ENCODE measurements at places on chromosomes 4 and X.

DNA sequence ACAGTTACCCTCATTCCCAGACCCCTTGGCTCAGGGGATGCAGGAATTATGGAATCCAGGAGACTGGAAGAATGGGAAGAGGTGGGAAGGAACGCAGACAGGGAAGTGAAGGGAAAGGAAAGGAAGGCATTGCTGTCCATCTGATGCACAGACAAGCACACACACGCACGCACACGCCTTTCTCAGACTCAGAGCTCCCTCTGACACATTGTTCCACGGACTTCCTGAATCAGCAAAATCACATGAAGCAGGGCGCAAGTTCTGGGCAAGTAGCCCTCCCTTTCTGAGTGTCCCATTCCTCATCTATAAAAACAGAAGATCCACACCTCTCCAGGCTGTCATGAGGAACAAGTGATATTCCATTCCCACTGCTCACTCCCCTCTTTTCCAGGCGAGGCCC lies 13.2 kb downstream of the IQSEC2 start:
- peak; percentile 16 for DNase-seq

- no peak for DNase-seq
Measured at GRCh38 chrX:43386875-43387274, 269.2 kb upstream of the MAOA start.

DNA sequence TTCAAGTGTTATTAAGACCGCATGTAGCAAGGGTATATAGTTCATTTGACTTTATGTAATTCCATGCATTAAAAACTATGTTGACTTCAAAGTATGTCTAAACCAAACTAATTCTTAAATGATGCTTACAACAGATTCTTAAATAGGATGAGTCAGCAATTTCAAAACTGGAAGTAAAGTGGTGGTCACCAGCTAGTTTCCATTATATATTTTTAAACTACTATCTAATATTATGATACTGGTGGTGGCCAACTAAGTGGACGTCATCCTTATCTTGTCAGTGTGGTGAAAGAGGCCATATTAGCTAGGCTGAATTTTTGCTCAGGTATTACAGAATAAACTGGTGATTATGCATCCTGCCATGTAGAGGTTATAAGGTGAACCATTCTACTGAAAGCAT lies 1.2 kb downstream of the IL15 start:
- DNase-seq = no peak

DNA sequence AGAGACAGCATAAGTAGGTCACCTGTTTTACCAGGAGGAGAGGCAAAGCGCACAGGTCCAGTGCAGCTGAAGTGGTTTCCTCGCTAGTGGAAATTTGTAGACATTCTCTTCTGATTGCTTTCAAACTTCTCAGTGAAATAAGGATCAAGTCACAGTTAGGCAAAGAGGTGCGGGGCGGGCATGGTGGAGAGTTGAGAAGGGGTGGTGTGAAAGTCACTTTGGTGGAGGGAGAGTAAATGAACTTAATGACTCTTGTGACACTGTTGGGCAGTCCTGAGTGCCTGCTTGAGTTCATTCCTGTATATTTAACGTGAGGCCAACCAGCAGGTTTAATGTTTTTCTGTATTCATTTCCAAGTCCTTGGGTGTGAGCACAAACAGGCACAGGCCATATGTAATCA lies 235.6 kb downstream of the TRIML1 start:
- no peak for DNase-seq

DNA sequence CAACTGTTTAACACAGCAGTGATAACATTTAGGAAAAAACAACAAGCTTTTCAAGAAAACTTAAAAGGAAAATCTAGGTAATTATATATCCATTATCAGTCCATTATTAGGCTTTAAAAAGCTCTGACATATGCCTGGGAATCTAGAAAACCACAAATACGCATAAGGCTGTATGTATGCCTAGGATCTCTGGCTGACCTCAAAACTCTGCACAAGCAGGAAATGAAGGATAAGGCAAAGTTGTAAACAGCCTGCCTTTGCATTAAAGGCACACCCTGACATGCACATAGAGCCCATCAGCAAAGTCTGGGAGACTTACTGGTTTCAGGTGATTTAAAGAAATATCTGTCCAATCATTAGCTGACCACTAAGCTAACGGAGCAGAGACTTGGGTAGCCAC lies 14.0 kb downstream of the TIMP1 start:
- no peak for DNase-seq

DNA sequence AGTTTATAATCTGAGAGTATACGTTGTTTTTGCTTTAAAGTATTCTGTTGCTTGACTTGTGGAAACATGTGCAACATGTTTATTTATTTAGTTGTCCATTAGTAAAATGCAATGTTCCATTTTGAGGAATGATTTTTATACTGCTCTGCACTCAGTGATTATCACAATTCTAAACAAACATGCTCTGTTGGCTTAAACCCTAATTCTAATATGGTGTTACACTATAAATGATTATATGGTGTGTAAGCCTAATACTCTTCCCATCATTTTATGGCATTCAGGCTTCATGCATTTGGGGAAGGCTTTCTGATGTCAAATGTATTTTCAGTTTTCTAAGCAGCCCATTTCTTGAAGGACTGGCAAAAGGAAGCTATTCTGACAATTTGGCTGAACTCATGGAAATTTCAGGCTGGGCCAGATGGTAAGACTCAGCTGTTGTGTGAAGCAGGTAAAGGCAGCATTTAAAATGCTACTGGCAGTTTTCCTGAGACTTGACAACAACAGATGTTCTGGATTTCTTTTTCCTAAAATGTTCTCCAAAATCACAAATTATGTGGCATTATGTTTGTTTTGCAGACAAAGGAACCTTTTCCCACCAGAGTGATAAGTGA lies 336.7 kb upstream of the GNPDA2 start:
- no peak for DNase-seq

Measured in AG20443 (cell line).